T-helper 17 cell (primary cell): ENCODE measurements at places on chromosomes 7 and 10.

GRCh38 chr10:13946209-13946460, 359.4 kb downstream of the PRPF18 start:
- DNase-seq, result no peak

GRCh38 chr7:157554393-157555238, 217.8 kb downstream of the DNAJB6 start:
- DNase-seq, result no peak

DNA sequence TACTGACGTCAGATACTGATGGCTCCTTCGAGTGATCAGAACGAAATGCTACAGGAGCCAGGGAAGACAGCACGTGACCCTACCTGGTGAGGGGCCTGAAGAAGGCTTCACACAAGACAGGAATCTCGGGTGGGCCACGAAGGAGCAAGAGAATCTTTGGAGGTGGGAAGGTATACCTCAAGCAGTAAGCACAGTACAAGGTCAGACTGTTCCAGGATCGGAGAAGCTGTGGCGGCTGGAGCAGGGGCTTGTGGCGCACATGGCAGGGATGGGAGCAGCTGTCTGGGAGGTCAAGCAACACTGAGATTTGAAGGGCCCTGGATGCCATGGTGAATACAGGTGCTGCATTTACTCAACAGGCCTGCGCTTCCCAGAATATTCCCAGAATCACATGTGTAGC, 45.4 kb downstream of the C10orf143 start:
- no peak for DNase-seq

- no peak for DNase-seq
These were observed 94.0 kb downstream of the RNLS start for GRCh38 chr10:88489107-88489506.

DNA sequence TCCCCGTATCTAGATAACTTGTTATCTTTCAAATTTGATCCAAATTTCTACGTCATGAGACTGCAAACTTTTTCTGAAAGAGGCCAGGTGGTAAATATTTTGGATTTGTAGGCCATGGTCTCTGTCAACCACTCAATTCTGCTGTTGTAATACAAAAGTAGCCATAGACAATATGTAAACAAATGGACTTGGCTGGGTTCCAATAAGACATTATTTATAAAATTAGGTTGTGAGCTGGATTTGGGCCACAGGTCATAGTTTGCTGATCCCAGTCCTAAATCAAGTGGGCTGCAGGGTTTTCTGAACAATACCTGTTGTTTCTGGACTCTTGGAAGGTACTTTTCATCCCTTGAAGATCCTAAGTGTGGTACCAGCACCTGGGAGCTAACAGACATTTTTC, 1178.0 kb downstream of the SORCS1 start:
- no peak for DNase-seq

DNA sequence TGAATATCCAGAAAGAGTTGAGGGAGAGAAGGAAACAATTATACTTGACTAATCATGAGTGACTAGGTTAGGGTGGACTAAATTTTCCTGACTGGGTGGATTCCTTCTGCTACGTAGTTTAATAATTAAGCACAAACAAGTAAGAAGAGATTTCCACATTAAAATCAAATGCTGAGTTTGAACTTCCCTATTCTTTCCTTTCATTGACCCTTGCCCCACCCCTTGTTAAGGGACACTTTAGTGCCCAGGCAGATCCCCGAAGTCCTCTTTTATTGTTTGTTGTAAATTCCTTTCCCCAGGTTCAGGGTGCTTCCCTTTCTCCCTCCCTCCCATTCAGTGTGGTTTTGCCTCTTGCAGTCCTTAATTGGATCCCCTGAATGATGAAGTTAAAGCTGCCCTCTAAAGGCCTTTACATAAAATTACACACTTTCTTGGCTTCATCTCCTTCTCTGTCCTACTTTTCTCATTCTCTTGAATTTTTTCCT, 8.8 kb upstream of the SPAM1 start:
- DNase-seq, result no peak

- no peak for DNase-seq
These were observed 25.6 kb downstream of the CACUL1 start for GRCh38 chr10:118729200-118729599.

GRCh38 chr10:112677689-112678088, 230.7 kb downstream of the VTI1A start:
- no peak for DNase-seq

- DNase-seq, result no peak
These were observed 23.5 kb downstream of the HEPACAM2 start for GRCh38 chr7:93202594-93203250.

DNA sequence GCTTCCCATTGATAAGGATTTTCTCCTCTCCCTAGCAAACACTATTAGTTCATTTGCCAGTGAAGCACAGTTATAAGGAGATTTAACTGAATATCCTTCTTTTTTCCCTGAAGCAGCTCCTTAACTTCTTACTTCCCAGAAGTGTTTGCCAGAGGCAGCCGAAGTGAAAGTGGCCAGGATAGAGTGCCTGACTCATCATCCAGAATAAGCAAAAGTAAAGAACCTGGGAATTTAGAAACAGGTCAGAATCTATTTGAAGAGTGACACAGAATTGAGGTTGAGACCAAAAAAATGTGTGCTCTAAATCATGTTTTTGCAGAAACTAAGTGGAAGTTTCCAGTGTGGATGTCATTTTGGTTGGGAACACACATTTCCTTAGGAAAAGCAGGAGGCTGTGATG, 249.6 kb upstream of the VWC2 start:
- no peak for DNase-seq

- no peak for DNase-seq
These were observed 179.5 kb downstream of the REEP3 start for GRCh38 chr10:63700631-63701156.

GRCh38 chr10:113199459-113199858, 249.4 kb downstream of the TCF7L2 start:
- no peak for DNase-seq

DNA sequence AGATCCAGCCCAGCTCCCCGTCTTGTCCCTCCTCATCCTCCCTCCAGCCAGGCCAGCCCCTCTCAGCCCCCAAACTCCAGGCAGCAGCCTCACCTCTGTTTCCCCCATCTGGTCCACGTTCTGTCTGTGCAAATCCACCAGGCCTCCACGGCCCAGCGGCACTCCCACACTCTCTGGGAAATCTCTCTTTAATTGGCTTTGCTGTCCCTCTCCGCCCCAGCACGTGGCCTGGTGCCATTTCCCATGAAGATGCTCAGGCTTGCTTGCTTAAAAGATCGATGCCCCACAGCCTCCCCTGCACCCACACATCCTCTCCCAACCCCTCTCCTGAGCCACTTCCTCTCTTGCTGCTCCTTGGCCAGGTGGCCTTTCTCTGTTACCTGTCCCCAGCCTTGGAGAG, 39.3 kb downstream of the PRF1 start:
- DNase-seq, result no peak

GRCh38 chr10:89563311-89563710, 27.9 kb upstream of the SLC16A12 start:
- no peak for DNase-seq

DNA sequence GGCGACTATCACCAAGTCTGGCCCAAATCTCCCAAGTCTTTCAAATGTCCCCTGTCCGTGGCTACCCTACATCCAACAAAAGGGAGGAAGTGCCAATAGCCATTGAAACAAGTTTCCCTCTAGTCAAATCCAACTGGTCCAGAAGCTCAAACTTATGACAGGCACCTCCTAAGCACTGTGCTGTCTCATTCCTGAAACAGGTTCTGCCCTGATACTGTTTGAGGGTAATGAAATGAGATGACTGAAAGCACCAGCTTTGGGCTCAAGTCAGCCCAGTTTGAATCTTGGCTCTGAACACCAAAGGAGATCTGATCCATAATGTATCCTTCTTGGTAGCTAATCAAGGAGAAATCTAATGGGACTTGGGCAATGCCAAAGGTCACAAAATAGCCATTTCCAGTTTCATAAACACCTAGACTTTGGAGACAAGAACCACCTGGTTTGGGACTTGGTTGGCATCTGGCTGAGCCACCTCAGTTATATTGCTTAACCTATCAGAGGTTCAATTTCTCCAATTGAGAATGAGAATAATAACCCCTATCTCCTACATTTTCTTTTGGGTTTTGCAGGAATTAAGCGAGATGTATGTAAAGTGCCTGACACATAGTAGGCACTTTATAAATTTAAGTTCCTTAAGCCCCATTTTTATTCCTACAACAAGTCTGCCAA, 34.7 kb upstream of the ARID5B start:
- no peak for DNase-seq
